ENCODE measurements at places on chromosomes 6 and 20. TPM values are rescaled to one million over a fixed set of nuclear protein-coding genes. Genes with fewer than 3 reads are reported as not detected.

The ANKRD66 gene
- total RNA-seq: not detected

The PTP4A1 gene
- 25.1 TPM for total RNA-seq

The TMEM30A gene
- 98.0 TPM for total RNA-seq

The FBXO9 gene
- 35.4 TPM for total RNA-seq

The ZHX3 gene
- 21.6 TPM for total RNA-seq
